H54 (cell line): ENCODE measurements at places on chromosomes 7 and 10.

GRCh38 chr10:88004451-88004850, 141.0 kb downstream of the PTEN start:
- no peak for DNase-seq

DNA sequence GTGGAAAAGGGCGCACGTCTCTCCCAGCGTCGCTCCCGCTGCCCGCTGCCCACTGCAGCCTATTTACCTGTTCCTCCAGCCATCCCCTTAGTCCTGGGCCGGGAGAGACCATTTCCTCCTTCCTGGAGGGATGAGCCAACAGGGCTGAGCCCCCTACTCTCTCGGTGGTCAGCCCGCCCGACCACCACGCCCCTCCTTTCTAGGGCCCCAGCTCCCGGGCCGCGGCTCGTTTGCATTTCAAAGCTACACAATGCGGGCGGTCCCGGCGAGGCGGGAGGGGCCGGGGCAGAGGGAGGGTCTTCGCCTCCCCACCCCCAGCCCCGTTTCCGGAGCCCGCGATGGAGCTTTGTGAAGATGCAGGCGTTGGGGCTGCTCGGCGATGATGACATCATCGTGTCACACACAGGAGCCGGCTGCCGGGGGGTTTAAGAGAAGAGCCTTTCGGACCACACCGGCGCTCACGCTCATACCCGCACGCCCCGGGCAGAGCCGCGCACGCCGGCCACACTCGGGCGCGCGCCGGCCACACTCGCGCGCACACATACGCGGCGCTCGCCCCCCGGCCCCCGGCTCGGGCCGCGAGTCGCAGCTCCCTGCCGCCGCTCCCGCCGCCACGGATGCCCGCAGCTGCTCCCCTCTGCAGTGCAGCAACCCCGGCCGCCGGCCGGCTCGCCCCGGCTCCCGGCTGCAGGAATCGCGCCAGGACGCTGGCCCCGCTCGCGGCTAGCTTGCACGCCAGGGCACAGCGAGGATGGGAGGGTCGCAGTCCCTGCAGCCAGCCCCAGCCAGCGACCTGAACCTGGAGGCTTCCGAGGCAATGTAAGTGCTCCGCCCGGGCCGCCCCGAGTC, 107.7 kb upstream of the BTBD16 start:
- DNase-seq, result no peak

GRCh38 chr10:74909670-74910069, 83.3 kb downstream of the KAT6B start:
- no peak for DNase-seq

GRCh38 chr7:18978108-18978495, 139.3 kb downstream of the TWIST1 start:
- DNase-seq, result peak; percentile 55

- DNase-seq, result no peak
Observed at GRCh38 chr7:95056107-95056739, 148.8 kb downstream of the PPP1R9A start.

GRCh38 chr7:46852795-46853194, 729.1 kb downstream of the TNS3 start:
- DNase-seq, result no peak

GRCh38 chr7:45342236-45342635, 184.6 kb downstream of the RAMP3 start:
- DNase-seq, result no peak

- DNase-seq, result peak; percentile 35
Observed at GRCh38 chr10:24866604-24867583, 85.5 kb downstream of the PRTFDC1 start.

DNA sequence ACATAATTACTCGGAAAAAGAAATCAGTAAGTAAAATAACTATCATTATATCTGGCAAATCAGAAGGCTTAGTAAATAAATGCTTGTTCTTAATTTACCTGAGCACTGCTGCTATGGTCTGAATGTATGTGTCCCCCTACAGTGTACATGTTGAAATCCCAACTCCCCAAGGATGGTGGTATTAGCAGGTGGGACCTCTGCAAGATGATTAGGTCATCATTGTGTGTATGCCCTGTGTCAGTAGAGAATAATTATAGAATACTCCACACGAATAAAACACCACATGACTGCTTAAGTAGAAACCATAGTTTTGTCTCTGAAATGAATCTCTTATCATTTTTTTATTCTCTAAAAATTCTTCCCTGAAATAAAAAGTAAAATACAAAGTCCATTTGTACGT, 101.6 kb downstream of the RNF133 start:
- DNase-seq, result no peak

- no peak for DNase-seq
Observed at GRCh38 chr7:30921540-30922401, 10.1 kb downstream of the AQP1 start.

GRCh38 chr7:31019509-31019908, 32.6 kb upstream of the ADCYAP1R1 start:
- DNase-seq, result no peak

GRCh38 chr10:51867956-51868355, 168.6 kb upstream of the CSTF2T start:
- DNase-seq, result no peak

GRCh38 chr7:159007364-159007995, 137.2 kb downstream of the VIPR2 start:
- DNase-seq, result no peak

DNA sequence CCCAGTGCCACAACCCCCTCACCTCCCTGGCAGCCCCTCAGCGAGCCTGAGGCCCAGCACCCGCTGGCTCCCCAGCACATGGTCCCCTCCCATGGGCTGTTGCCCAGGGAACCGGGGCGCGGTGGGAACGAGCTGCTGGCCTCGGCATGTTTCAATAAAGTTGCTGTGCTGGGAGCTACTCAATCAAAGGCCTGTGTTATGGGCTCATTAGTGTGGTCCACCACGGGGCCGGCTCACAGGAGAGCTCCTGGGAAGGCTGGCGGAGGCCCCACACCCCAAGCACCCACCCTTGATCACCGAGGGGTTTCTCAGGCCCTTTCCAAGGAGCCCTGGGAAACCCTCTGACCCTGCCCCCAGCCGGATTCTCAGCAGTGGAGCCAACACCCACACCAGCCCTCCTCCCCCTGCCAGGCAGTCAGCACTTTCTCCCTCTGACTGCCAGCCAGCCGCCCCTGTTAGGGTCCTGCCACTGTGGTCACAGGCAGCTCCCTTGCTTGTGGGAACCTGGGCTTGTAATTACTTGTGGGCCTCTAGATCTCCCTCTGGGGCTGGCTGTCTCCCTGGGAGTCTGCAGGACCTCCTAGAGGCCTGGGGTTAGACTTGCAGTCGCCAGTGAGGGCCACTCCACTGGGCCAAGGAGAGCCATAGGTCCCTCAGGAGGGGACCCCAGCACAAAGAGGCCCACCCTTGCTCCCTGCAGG, 24.8 kb upstream of the TRIM8 start:
- no peak for DNase-seq

DNA sequence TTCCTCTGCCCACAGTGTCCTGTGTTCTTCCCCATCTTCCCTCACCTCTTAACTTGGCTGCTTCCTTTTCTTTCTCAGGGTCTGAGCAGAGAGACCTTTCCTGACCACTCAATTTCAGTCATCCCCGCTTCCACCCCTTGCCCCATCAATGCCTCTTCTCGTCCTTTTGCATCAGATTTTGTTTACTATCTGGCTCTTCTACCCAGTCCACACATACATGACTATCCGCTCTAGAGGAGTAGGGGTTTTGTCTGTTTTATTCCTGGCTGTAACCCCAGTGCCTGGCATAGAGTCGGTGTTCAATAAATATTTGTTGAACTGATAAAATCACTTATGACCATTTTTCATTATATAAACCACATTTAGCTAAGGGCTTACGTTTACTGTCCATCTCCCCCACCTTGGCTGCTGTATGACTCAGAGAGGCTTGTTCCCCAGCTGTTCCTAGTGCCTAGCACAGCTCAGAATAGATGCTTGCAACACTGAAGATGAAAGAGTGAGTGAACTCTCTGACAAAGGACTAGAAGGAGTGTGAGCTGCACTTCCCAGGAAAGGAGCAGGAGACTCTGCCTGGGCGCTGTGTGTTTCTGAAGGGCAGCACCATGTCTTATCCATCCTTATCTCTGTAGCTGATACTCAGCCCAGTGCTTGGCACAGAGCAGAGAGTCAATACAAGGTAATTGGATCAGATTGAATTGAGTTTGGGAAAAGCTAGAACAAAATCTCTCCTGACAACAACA, 21.9 kb downstream of the ARID5B start:
- DNase-seq, result no peak

DNA sequence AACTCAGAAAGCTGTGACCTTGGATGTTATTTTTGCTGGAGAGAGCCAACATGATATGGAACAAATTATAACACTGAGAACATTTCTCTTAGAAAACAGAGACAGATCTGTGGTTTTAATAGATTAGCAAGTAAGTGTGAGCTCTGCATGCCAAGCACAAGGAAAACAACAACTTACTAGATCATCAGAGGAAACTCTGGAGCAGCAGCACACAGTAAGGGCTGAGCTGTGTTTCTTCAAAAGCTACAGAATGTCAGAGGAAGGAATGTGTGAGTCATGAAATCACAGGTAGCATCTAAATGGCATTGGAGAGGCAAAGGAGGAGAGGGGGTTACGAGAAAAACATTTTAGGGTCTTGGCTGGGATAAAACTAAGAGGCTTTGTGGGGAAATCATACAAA, 283.4 kb upstream of the FZD8 start:
- DNase-seq, result no peak

DNA sequence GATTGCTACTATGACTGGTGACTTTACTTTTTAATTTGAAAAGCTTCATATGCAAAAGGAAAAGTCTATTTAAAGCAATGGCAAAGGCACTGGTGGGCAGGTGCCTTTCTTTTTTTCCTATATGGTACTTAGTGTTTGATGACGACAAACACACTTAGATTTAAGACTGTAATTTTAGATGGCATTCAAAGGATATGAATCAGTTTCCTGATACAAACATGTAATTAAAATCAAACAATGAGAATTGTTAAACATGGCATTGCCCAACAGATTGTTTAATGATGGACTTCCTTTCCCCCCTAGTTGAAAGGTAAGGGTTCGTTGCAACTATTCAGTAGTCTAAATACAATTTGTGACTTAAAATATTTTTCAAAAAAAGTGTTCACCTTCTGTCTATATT, 106.5 kb upstream of the SEMA3C start:
- no peak for DNase-seq

DNA sequence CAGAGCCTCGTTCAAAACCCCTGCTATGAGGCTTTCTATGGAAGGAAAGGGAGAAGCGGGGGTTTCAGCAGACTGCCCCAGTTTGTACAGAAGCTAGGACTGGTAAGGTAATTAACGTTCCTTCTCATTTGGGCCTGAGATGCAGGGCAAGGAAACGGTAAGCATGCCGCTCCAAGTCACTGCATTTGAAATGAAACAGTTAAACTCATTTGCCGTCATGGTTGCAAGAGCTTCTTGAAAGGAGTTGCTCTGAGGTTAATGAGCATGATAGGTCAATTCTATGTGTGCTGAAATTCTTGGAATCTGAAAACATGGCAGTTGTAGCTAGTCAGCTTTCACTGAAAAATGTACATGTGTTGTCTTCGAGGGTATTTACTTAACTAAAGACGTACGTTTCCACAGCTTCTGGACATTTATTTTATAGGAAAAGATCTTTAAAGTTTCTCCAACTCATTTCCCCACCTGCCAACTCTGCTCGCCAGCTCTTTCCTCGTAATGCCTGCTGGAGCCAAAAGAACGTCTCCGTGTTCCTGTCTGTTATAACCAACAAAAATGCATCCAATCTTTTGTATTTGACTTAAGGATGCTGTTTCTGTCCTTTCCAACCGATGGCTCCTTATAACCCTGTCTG, 73.3 kb downstream of the ADAM12 start:
- DNase-seq, result no peak

DNA sequence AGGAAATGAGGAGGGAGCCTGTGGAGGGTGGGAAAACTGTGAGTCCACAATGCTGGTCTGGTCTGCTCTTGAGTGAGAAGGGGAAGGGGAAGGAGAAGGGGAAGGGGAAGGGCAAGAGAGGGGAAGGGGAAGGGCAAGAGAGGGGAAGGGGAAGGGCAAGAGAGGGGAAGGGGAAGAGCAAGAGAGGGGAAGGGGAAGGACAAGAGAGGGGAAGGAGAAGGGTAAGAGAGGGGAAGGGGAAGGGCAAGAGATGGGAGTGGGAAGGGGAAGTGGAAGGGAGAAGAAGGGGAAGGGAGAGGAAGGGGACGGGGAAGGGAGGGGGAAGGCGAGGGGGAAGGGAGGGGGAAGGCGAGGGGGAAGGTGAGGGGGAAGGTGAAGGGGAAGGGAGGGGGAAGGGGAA, 213.2 kb downstream of the GRM8 start:
- no peak for DNase-seq

DNA sequence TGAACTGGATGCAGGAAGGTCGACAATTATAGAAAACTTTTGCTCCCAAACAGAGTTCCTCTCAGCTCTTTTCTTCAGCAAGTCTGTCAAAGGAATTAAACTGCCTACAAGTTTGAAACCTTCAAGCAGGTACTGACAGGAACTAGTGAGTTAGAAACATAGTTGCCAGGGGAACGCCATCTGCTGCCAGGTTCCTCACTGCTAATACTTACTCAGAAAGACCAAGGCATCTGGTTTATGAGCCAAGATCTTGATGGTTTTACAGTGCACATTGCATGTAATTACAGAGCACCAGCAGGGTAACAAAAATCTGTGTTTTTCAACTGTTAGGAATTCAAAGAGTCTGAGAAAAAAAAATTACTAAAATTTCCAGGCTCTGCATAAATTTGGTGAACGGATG, 300.0 kb upstream of the NRG3 start:
- DNase-seq, result no peak

DNA sequence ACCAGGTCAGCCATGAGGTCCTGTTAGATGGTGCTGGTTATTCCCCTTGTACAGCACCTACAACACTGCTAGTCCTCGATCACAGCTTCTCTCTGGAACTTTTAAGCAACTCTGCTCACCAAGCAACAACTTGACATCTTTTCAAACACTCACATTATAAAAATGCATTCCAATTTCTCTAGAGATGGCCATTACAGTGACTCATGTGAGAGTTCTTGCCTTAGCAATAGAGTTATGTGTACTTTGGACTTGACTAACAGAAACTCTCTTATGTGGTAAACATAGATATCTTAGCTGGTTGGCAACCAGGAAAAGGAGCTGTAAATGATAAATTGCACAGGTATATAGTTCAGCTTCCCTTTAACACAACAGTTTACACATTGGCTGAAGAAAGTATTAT, 122.2 kb downstream of the PDE1C start:
- DNase-seq, result peak; percentile 45

DNA sequence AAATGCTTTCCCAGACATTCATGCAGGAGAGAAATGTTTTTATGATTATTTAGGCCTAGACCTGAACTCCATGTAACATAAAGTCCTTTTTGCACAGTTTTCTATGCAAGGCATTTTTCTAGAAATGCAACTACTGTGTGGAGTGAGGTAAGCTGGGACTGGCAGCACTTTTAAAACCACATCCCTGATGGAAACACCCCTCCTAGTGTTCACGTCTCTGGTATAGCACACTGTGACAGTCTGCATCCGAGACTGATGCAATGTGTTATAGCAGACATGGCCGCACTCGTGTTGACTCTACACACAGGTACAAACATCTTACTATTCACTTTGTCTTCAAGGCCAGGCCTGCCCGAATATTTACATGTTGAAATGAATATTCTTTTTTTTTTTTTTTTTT, 19.3 kb upstream of the ERCC6 start:
- DNase-seq, result no peak

DNA sequence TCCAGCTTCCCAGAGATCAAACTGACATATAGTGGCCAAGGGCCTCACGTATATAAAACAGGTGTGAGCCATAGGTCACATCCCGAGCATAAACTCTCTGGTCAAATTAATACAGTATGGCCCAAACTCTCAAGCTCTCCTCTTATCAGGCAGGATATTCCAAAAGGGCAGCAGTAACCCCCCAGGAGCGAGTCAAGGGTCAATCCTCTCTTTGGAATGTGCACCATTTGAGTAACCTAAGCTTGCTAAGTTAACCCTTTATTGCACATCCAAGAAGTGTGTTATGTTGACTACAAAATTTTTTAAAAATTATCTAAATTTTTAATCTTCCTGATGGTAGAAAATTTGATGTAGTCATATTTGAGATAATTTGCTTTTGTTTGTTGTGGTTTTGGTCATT, 4.5 kb upstream of the TRIM24 start:
- no peak for DNase-seq
